NCI-H1105 treated with DMSO at 0.1 percent for 48 hours (cell line): ENCODE measurements at places on chromosomes 7 and 10.

GRCh38 chr7:34454381-34454780 is 203.6 kb upstream of the NPSR1 start:
- DNase-seq = peak; percentile 85

DNA sequence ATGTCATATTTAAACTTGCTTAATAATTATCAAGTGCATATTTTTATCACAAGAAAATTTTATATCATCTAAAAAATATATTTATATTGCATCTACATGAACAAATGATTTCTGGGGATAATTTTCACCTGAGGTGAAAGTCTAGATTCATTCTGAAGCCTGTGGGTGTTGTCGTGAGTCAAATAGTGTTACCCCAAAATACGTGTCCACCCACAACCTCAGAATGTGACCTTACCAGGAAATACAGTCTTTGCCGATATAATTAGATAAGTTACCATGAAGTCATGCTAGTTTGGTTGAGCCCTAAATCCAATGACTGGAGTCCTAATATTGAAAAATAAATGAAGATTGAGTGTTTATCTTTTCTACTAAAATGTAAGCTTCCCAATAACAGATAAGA is 203.0 kb upstream of the MDFIC start:
- DNase-seq = no peak

GRCh38 chr10:62000037-62000603 is 98.6 kb downstream of the ARID5B start:
- no peak for DNase-seq

DNA sequence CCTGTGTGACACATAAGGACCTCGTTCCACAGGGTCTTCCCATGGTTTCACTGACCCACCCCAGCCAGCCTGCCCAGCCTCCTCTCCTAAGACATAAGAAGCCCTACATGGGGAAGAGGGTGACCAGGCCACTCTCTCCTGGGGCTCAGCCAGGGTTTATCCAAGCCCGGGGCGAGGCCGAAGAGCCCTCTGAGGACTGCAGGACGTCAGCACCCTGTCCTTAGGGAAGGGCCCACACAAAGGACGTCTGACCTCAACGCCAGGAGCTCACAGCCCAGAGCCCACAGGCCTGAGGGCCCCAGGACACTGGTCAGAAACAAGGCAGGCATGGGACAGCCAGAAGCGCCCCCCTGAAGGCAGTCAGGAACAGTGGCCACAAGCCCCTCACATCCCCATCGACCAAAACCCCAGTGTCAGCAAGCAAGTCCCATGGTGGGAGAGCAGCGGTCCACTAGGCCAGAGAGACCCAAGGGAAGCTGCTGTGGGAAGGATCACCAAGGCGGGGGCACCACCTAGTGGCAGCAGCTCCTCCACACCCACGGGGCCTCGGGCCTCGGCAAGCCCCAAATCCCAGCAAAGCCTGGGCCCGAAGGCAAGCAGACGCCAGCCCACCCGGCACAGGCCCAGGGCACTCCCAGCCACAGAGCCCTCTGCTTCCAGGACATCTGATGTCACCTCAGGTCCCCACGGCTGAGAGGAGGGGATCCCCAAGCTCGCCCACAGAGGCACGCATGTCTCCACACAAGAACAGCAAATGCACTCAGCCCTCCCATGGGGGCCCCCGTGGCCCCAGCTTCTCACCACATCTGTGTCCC is 23.4 kb downstream of the MAD1L1 start:
- peak; percentile 17 for DNase-seq

DNA sequence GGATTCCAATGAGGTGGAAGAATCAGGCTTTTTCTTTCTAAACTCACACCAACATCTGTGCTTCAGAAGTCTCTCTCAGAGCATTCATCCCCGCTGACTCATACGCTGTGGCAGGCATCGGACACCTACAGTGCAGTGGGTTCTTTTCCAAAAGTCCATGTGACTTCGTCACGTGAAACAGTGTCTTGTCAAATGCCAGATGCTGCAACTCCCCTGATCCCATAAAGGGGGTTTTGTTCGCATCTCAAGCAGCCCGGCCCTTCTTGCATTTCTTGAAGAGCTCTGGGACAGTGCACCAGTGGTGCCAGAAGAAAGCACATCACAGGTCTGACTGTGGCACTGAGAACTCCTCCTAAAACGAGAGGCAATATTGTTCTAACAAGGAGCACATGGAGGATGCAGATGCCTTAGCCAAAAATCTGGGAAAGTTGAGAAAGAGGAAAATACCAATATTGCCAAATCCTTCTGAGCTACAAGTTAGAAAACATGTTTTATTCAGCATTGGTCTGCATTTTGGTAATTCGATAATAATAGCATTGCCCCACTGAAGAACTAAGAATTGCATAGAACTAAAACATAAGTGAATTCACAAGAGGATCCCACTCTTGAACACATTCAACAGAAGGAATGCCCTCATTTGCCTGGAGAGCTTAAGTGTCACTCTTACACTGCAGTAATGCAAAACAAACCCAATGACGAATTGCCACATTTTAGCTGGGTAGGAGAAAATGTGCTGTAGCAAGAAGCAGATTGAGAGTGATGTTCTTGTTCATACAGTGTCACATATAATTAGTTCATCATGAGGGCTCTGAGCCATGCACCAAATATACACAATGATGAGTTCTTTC is 204.4 kb downstream of the CXCL12 start:
- DNase-seq = no peak

DNA sequence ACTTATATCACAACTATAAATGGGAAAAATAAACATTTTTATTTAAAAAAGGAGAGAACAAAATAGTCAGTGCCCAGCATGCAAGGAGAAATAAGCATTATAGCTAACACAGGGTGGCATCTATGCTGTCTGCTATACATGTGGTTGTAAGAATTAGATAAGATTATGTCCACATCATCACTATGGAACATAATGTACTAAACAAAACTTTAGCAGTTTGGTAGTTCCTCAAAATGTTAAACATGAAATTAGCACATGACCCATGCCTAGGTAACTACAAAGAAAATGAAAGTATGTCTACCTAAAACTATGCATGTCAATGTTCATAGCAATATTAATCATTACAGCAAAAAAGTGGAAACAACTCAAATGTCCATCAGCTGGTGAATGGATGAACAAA is 28.7 kb upstream of the RUFY2 start:
- DNase-seq = no peak

GRCh38 chr7:100781255-100781654 is 46.1 kb downstream of the EPHB4 start:
- no peak for DNase-seq

DNA sequence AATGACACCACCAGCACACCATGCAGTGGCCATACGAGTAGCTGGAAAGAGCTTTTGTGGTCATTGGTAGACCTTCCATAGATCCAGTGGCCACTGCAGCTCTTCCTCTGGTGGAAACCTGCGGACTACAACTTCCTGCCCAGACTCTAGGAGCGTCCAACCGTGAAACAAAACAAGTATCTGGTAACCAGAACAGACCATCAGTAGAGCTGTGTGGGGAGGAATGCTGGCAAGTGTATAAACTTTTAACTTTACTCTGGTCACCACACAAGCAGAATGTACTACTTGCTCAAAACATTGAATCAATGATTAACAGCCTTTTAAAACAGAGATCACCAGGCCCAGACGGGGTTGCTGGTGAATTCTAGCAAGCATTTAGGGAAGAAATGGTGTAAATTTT is 154.7 kb upstream of the DGKB start:
- no peak for DNase-seq

DNA sequence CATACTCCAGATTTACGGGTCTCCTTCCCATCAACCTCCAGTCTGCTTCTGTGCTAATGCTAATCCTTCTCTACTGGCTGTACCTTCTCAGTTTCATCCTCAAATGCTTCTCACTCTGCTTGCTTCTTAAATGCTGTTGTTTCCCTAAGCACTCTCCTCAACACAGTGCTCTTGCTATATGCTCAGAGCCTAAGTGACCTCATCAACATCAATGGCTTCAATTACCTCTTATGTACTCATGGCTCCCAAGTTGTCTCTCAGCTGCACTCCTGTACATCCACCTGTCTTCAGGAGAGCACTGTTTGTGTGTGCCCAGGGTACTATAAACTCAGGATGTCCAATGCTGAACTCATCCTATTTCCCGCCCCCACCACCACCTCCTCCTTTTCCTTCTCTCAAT is 22.5 kb downstream of the ELAPOR2 start:
- DNase-seq = peak; percentile 7

GRCh38 chr10:100724531-100725027 is 20.8 kb upstream of the PAX2 start:
- no peak for DNase-seq

DNA sequence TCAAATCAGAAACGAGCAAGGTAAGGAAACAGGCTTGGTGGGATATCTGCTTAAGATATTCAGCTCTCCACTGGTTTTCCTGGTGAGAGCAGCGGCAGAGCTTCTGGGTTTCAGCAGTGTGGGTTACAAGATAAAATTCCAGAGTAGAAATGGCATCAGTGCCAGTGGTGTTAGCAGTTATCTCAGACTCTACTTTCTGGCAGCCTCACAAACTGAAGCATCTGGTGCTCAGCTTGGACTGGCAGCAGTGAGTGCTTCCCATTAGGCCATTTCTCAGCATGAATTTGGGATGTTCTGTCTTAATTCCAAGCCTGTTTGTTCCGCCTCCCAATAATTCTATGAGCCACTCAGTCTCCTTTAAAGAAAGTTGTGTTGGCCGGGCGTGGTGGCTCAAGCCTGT is 6.9 kb upstream of the GSTO2 start:
- DNase-seq = no peak

- no peak for DNase-seq
These were observed 82.5 kb upstream of the TBX20 start for GRCh38 chr7:35336444-35336843.

DNA sequence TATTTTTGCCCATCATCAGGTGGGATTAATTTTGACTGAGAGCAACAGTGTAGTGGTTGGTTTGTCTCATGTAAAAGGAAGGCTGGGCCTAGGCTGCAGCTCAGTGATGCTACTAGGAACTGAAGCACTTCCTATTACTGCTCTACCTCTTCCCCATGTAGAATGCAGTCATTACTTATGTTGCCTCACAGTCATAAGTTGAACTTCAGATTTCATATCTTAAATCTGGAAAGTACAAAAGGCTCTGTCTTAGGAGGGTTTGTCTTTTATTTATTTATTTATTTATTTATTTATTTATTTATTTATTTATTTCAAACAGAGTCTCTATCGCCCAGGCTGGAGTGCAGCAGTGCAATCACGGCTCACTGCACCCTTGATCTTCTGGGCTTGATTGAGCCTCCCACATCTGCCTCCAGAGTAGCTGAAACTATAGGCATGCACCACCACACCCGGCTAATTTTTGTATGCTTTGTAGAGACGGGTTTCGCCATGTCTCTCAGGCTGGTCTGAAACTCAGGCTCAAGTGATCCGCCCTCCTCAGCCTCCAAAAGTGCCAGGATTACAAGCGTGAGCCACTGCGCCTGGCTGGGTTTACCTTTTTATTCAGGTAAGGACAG is 721.7 kb upstream of the GALNT17 start:
- DNase-seq = no peak

DNA sequence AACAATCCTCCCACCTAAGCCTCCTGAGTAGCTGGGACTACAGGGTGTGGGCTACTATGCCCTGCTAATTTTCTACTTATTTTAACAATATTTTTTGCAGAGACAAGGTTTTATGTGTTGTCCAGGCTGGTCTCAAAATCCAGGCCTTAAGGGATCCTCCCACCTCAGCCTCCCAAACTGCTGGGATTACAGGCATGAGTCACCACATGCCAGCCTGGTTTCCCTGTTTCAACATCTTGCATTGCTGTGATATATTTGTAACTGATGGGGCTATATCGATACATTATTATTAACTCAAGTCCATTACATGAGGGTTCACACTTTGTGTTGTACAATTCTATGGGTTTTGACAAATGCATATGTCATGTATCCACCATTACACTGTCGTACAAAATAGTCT is 41.9 kb upstream of the OGDHL start:
- no peak for DNase-seq

- no peak for DNase-seq
These were observed 24.7 kb upstream of the ST8SIA6 start for GRCh38 chr10:17479015-17479615.

DNA sequence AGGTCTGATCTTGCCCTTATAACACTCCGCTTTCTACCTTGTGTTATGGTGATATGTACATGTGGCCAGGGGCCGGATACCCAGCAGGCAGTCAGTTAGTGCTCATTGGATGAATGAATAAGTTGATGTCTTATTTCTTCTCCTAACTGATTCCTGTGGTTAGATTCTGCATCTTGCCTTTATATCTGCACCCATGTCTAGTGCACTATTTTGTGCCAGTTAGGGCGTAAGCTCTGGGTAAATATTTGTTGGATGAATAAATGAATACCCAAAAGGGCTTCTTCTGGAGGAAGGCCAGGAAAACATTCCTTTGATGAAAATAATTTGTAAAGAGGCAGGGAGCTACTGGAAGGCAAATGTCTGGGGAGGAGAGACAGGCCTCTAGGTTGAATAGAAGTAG is 148.2 kb downstream of the CHN2 start:
- DNase-seq = no peak

DNA sequence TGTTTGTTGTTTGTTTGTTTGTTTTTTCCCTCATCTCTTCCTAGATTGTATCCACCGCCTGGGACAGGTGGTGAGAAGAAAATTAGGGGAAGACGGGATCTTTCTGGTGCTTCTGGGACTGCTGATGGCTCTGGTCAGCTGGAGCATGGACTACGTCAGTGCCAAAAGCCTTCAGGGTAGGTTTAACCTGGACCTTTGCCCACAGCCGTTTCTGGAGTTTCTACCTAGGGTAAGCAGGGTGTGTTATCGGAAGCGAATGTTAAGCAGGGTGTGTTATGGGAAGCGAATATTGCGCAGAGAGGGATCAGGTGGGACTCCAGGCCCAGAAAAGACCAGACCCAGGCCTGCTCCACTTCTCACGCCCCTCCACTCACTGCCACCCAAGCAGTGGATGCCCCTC is 4.7 kb downstream of the CLCN1 start:
- no peak for DNase-seq

GRCh38 chr7:130881799-130882141 is 147.8 kb upstream of the KLF14 start:
- no peak for DNase-seq

DNA sequence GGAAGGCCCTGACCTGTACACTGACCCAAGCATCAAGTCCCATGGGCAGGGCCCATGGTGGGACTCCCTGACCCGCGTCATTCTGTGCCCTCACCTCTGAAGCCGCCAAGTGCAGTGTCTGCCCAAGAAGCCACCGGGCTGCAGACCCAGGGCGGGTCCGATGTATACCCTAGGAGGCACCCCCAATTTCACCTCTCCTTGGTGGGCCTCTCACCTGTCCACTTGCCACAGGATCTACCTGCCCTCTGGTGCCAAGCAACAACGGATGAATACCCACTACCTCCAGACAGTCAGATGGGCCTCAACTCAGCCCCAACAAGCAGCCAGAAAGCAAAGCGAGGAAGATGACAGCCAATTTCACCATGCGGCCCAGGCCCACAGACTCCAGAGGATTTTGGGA is 92.6 kb downstream of the CTBP2 start:
- no peak for DNase-seq

GRCh38 chr7:144853542-144853941 is 17.7 kb upstream of the TPK1 start:
- no peak for DNase-seq

GRCh38 chr7:93030605-93031225 is 87.1 kb downstream of the SAMD9 start:
- DNase-seq = no peak
